M059J (cell line): ENCODE measurements at places on chromosomes 11 and 22. TPM values are rescaled to one million over a fixed set of nuclear protein-coding genes. Genes with fewer than 3 reads are reported as not detected.
A peak's percentile ranks its signal among the peaks of the same experiment; 100 is the strongest.

BDNF gene
- 35.4 and 46.9 TPM in 2 replicates for total RNA-seq

- no peak for DNase-seq
Measured at GRCh38 chr11:29538339-29539036, 478.3 kb downstream of the KCNA4 start.

GRCh38 chr22:45544588-45545170 is 42.0 kb downstream of the FBLN1 start:
- peak; percentile 43 for DNase-seq

KDM4D gene
- total RNA-seq, result 1.4 and 4.3 TPM in 2 replicates

DNA sequence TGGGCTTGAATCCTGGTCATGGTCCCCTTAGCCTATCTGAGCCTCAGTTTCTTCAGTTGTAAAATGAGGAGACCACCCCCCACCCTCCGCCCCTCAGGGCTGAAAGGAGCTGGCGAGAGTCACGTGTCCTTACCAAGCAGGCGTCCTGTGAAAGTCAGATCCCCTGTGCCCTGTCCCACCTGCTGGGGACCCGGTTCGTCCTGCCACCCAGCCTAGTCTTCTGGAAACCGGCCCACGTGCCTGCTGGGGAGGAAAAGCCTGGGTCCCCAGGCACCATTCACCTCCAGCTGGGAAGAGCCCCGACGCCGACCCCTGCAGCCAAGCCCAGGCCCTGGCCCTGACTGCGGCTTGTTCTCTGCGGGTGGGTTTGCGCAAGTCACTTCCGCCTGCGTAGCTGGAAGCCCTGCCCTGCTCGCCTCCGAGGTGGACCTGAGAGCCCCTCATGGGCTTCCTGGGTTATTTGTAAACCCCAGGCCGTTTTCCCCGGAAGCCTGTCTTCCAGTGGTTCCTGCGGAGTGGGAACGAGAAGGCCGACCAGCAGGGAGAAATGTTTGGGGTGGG is 679 bp upstream of the SSH3 start:
- no peak for DNase-seq

- no peak for DNase-seq
Measured at GRCh38 chr22:22228921-22229320, 15.7 kb upstream of the VPREB1 start.

SART1 gene
- 60.3 and 102 TPM in 2 replicates for total RNA-seq

DNA sequence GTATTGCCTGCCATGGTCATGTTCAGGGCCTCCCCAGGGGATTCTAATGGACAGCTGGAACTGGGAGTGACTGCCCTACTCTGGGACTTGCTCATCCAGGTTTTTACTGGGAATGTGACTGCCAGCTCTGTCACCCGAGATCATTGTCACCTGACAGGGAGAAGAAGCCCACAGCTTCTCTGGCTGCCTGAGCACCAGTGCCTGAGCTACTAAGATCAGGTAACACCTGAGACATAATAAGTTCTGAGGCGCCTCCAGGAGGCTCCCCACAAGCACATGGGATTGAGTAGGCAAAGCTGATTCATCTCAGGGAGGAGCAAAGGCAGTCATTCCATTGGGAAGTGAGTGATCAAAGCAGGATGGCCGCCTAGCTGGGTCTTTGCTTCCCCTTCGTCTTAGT is 84.2 kb upstream of the GALNT18 start:
- DNase-seq, result peak; percentile 54

ACP2 gene
- 74.4 and 98.8 TPM in 2 replicates for total RNA-seq

GRCh38 chr11:33703788-33704187 is 3.2 kb upstream of the C11orf91 start:
- DNase-seq, result peak; percentile 90

DNA sequence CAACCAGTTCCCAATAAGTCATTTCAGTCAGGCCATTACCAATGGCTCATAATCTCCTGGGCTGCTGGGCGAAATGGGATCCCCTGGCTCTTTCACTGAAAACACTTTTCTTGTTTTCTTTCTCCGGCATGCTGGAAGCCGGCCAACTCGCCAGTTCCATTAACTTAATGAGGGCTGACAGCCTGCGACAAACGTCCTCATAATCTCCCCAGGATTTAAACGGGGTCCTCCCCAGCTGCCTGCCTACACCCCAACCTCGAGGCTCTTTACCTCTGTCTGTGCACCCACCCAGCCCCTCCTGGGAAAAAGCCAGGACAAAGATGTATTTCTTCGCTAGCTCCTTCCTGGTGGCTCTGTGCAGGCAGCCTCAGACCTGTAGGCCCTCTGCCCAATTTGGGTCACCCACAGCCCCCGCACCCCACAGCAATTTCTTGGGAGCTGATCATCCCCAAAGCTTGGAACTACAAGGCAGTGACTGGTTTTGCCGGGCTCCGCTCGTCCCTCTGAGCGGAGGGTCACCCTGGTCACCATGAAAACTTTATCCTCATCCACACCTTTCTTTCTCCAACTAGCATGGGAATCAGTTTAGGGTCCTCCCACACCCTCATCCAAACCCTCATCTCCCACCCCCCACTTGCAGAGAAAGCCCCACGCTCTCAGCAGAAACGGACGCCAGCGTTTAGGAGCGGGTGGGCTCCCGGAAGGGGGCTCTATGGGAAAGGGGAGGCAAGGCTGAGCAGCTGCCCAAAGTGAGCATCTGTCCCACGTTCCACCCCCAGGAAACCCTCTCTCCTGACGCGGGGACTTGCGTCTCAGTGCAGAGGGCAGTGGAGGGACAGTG is 51.1 kb upstream of the KCNQ1OT1 start:
- peak; percentile 27 for DNase-seq

GRCh38 chr11:34926831-34927132 is 10.4 kb downstream of the PDHX start:
- no peak for DNase-seq

ARCN1 gene
- total RNA-seq, result 246 and 304 TPM in 2 replicates

- DNase-seq, result no peak
Measured at GRCh38 chr11:62150887-62151736, 27.3 kb downstream of the INCENP start.

- DNase-seq, result no peak
Measured at GRCh38 chr22:20118300-20119020, 1.4 kb upstream of the TRMT2A start.

TNNI2 gene
- total RNA-seq, result not detected in 2 replicates

- peak; percentile 78 for DNase-seq
Measured at GRCh38 chr11:1750481-1750839, at the start of gene IFITM10. TSS of gene IFITM10 (minus strand) at chr11:1750595. CDS start at chr11:1750442, 153 bp downstream.

RTN4R gene
- 1.7 and 2.4 TPM in 2 replicates for total RNA-seq

DNA sequence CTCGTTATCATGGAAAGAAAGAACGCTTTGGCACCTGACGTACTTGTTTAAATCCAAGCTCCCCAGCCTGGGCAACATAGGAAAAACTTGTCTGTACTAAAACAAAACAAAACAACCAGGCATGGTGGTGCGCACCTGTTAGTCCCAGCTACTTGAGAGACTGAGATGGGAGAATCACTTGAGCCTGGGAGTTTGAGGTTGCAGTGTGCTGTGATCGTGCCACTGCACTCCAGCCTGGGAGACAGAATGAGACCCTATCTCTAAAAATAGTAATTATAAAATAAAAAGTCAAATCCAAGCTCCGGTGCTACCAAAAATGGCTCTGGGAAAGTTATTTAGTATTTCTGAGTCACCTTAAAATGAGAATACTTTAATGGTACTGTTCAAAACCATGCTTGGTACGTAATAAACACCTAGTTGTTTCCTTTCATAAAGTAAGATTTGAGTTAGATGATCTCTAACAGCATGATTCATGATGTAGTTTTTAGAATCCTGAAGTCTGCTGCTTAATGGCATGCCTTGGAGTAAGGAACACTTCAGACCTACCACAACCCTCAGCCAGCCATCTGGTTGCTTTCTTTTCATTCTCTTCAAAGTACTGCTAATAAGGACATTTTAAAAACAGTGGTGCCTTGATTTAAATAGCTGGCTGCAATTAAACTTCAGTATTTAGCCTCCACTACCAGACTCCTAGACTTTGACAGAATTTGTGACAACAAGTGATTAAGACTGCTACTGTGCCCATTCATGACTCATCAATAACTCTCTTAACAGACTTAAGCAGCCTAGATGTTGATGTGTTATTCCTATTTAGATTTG is 8.4 kb downstream of the PPME1 start:
- DNase-seq, result peak; percentile 37

JAML gene
- total RNA-seq, result not detected in 2 replicates

DNA sequence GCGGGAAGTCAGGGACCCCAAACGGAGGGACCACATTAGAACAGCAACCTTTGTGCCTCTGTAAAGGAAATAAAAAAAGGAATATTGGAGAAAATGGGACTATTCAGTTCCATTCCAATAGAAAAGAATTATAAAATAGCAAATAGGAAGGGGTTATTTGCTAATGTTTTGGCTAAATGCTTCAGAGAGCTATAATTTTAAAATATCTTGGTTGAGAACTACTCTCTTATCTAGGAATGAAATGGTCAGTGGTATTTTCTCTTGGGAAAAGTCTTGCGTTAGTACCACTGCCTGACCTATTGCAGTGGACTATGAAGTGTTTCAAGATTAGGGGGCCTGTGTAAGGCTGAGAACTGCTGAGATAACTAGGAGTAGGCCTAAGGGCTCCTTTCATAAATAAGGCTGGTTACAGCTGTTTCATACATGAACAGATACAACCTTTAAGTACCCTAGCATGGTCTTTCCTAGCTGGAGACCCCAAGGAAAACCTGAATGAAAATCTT is 6.9 kb upstream of the WEE1 start:
- DNase-seq, result peak; percentile 59

GRCh38 chr11:73187854-73188253 is 30.2 kb upstream of the P2RY2 start:
- no peak for DNase-seq

NRGN gene
- total RNA-seq, result 12.1 and 21.2 TPM in 2 replicates

DNA sequence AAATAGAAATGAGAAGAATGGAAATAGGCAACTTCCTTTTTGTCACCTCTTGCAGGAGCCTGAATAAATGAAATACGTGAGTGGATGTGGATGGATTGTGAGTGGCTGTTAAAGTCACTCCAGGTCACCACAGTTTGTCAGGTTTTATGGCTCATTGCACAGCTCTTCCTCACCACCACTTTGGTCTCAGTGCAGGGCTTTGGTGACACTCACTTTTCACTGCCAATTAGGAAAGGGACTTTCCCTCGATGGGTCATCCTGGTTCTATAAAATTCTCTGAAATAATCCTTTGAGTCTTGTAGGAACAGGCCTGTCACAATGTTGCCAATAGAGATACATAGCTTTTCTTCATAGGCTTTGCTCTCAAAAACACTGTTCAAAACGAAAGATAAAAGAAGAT is 172.4 kb upstream of the C11orf87 start:
- peak; percentile 69 for DNase-seq

ZNF214 gene
- 1.4 and 6.2 TPM in 2 replicates for total RNA-seq

- peak; percentile 90 for DNase-seq
Measured at GRCh38 chr11:62612366-62613290, at the start of the genes EML3 and ROM1. TSS of gene EML3 (minus strand) at chr11:62612775. CDS start at chr11:62612457, 318 bp downstream. TSS of gene ROM1 (plus strand) at chr11:62613257. CDS start at chr11:62613282, 25 bp downstream.

BBOX1 gene
- total RNA-seq, result not detected in 2 replicates

- DNase-seq, result no peak
Measured at GRCh38 chr22:44889255-44889878, 120.4 kb downstream of the PHF21B start.

DNA sequence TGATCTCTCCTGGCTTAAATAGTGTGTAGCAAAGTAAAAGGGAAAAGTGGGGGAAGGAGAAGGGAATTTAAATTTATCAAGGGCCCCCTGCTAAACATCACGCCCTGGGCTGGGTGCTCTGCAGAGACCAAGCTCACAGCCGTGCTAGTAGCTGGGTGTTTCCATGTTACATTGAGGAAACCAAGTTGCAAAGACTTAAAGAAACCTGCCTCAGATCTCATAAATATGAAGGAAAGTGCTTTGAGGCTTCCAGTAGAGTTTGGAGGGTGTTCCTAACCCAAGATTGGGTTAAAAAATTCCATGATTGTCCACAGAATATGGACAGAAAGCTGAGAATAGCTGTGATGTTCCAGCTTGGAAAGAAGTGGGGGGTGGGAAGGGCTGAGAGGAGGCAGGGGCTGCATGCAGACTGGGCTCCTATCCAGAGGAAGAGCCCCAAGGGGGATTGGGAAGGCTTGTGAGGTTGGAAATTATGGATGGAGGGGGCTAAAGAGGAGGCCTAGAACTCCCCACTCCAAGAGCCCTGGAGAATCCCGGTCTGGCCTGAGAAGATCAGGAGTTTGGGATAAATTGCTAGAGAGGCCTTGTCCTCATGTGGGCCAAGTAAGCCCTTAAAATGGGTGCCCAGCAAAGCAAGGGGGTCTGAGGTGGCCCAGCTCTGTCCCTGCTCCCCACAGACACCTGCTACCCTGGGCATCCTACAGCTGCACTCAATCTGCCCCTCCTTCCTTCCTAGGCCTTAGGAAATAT is 25.0 kb upstream of the OAF start:
- DNase-seq, result no peak

DNA sequence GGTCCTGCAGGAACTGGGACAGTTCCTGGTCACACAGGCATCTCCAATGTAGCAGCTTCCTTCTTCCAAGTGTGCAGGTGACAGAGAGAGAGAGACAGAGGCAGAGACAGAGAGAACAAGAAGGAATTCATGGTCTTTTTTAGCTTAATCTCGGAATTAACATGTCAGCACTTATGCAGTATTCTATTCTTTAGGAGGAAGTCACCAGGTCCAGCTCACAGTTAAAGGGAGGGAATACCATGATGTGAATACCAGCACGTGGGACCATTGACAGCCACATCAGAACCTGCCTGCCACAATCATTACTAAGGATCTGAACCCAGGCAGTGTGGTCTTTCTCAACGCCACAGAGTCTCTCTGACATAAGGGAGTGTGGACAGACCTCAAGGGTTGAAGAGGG is 341.6 kb downstream of the MN1 start:
- DNase-seq, result no peak

NLRP14 gene
- total RNA-seq, result not detected in 2 replicates
